ENCODE measurements at places on chromosomes 2 and 18.

GRCh38 chr18:69934601-69935265 is 12.9 kb downstream of the CD226 start:
- DNase-seq = no peak

- DNase-seq = peak; percentile 19
Observed at GRCh38 chr18:5475267-5475666, 68.5 kb downstream of the EPB41L3 start.

- DNase-seq = no peak
Observed at GRCh38 chr2:204344119-204344518, 201.2 kb upstream of the PARD3B start.

DNA sequence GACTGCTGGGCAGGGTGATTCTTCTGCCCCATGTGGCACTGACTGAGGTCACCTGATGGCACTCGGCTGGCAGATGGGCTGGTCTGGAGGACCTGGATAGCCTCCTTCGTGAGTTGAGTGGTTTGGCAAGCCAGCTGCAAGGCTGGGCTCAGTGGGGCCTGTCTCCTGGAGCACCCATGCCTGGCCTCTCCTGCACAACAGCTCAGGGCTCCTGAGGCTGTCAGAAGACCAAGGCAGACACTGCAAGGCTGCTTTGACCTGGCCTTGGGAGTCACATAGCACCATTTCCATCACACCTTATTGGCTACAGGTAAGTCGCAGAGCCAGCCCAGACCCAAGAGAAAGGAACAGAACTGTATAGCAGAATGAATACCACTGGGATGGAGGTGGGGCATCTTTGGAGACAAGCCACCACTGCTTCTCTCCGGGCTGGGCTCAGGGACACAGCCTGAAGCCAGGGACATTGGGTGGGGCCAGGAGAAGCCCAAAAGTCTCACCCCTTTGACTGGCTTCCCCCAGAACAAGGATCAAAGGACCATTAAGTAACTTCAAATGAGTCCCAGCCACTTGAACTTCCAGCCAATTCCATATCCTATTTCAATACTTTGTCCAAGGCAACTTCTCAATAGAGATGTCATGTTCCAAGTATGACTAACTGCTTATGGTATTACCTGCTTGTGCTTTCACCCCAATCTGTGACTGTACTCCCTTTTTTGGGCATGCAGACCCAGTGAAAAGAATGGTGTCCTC is 156.3 kb downstream of the CABLES1 start:
- DNase-seq = no peak

- peak; percentile 25 for DNase-seq
Observed at GRCh38 chr2:232444409-232445148, 11.4 kb upstream of the ALPI start.

DNA sequence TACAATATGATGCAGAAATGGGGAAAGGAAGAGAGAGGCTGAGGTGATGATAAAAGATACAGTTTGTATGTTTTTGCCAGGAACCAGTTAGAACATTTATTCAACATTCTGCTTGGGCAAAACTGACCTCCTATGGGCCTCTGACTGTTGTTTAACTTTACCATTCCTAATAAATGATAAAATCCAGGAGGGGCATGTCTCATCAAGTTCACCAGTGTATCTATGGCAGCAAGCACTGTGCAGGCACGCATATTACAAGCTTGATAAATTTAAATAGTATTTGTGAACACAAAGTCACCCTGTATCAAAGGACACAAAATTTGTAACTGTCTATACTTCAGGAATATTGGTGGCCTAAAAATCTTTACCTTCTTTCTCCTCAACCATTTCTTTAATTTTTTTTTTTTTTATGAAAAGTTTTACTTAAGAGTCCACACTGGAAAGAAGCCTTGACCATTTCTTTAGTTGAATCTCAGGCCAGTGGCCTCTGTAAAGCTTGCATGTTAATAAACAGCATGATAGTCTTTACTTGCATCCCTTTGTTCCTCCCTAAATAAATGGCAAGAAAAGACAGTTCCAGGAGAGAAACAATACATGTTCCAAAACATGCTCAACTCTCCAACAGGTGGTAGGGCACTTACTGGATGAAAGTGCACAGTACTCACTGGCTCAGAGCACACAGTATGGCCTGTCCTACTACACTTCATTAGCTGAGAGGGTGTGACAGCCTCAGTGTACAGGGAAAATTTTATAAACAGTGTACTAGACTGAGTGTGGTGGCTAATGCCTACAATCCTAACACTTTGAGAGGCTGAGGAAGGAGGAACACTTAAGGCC is 52.3 kb downstream of the SOS1 start:
- DNase-seq = no peak

DNA sequence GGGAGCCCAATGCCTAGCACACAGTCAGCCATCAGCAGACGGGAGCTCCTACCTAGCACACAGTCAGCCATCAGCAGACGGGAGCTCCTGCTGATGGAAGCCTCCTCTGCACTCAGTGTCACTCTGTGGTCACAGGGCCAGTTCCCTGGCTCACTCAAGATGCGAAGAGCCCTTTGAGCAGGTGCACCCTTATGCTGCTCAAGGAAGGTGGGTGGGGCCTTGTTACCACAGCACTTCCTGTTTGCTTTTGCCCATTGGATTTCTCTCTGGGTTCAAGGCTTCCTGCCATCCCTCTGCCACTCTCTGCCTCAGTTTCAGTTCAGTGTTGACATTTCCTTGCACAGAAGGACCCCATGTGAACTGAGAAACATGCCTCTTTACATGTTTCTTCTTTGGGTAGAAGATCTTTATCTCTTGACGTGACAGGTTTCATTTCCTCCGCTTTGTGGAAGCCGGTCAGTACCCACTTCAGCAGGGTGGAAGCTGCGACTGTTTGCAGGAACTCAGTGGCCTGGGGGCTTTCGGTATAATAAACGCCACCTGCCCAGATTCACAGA is 11.6 kb downstream of the TRIB2 start:
- DNase-seq = no peak

- no peak for DNase-seq
Observed at GRCh38 chr2:1455466-1455865, 42.2 kb downstream of the TPO start.

DNA sequence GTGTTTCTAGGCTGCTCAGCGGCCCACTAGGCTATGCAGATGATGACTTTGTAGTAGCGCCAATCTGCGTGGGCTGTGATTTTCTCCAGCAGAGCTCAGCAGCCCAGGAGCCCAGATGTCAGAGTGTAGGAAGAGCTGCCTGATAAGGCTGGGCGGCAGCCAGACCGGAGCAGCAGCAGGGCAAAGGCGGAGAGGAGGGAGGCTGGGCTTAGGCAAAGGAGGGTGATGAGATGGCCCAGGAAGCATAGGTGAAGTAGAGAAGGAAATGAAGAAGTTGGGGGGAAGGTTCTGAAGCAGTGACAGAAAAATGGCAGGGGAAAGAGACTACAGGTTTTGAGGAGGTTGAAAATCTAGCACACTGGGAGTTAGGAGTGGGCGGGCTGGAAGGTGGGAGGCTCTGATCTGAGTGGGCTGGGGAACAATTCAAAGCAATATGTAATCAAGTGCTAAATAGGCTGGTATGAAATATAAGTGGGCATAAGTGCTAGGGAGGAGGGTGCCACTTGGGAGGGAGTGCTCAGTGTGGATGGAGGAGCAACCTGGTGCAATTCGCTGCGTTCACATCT is 50.6 kb upstream of the STPG4 start:
- no peak for DNase-seq

- no peak for DNase-seq
Observed at GRCh38 chr2:128641421-128642080, 322.9 kb upstream of the HS6ST1 start.

DNA sequence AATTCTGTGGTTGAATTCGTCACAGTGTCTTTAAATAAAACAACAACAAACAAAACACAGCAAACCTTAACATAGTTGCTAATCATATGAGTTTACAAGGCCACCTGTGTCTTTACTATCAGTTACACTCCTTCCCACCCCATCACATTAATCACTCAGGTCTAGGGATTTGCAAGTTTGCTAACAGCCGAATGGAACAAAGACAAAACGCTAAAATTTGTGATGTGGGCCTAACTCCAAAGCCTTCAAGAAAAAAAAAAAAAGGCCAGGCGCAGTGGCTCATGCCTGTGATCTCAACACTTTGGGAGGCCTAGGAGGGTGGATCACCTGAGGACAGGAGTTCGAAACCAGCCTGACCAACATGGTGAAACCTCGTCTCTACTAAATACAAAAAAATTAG is 566 bp upstream of the POLI start:
- no peak for DNase-seq

GRCh38 chr2:217125014-217125413 is 265.1 kb upstream of the TNP1 start:
- DNase-seq = no peak

- DNase-seq = no peak
Observed at GRCh38 chr18:74533666-74534065, 634 bp upstream of the CNDP1 start.

DNA sequence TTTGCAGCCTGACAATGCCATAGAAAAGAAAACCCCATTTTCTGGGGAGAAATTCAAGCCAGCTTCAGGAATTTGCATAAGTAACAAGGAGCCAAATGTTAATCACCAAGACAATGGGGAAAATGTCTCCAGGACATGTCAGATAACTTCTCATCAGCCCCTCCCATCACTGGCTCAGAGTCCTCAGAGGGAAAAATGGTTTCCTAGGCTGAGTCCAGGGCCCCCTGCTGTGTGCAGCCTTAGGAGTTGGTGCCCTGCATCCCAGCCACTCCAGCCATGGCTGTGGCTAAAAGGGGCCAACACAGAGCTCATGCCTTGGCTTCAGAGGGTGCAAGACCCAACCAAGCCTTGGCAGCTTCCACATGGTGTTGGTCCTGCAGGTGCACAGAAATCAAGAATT is 63.7 kb upstream of the FANCL start:
- no peak for DNase-seq

DNA sequence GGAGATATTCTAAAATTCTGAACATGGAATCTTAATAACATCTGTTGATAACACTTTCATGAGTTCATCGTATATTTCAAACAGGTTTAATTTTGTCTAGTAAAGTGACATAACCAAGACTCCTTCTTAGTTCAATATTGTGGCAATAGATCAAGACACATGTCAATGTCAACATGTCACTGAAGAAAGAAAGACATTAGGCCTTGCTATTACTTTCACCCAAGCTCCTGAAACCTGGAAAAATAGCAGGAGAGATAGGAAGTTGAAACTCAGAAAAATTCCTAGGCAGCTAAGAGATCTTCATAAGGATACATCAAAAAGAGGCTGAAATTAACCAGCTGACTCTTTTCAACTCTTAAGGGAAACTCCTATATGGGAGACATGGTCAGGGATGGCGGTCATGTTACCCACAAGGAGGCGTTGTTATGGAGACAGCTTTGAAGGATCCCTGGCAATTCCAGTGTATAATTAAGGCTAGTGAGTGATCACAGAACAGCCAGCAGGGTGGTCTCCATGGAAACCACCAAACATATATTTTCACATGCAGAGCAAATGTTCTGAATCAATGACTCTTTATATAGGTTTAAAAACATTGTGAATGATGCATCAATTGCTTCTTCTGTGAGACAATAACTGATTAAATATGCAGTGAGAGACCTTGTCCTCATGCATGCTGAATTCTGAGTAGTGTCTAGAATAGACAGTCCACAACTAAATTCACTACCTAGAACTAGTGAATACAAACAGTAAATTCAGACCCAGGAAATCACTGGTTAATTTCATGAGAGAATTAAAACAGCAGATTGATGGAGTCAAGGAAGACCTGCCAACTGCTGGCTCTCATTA is 115.3 kb upstream of the RIOK3 start:
- DNase-seq = peak; percentile 95

- DNase-seq = no peak
Observed at GRCh38 chr2:10863047-10863446, 48.7 kb upstream of the KCNF1 start.

DNA sequence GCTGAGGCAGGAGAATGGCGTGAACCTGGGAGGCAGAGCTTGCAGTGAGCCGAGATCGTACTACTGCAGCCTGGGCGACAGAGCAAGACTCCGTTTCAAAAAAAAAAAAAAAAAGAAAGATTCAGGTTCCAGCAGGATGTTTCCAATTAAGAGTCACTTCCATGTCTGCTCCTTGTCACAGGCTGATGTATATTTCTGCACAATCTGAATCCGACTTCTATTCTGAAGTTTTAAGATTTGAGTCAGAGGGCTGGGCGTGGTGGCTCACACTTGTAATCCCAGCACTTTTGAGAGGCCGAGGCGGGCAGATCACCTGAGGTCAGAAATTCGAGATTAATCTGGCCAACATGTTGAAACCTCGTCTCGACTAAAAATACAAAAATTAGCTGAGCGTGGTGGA is 24.7 kb downstream of the SNRPD1 start:
- no peak for DNase-seq

- no peak for DNase-seq
Observed at GRCh38 chr2:55780697-55781096, 87.1 kb upstream of the PNPT1 start.

GRCh38 chr2:112588611-112589045 is 4.2 kb downstream of the CHCHD5 start:
- peak; percentile 52 for DNase-seq

DNA sequence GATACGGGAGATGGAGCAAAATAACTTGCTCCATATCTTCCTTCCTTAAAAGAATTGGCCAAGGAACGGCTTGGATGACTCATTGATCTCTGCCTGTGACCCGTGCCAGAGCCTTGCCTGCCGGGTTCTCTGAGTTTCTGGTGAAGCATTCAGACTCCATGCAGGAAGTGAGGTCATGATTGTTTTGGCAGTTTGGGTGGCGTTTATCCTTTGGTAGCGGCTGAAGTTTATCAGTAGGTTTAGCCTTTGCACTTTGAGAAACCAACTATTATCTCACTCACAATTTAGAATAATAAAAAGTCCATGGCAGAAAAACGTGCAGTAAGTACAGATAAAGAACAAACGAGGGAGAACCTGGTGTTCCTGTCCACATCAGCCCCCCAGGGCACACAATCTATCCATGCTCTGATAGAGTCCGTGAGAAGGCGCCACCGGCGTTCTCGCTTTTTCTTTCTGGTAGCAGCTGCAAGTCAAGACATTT is 15.0 kb upstream of the CTAGE1 start:
- DNase-seq = no peak

- DNase-seq = no peak
Observed at GRCh38 chr2:65710779-65711295, 278.4 kb upstream of the SPRED2 start.

DNA sequence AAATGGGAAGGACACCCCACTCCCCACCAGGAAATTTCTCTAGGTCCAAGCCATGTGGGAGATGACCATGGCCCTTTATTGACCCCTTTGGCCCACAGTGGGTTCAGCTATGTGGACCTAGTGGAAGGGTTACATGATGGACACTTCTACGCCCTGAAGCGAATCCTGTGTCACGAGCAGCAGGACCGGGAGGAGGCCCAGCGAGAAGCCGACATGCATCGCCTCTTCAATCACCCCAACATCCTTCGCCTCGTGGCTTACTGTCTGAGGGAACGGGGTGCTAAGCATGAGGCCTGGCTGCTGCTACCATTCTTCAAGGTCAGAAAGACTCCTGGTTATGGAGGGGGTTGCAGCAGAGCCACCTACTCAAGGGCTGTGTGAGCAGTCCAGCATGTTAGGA is 1.3 kb downstream of the STK16 start:
- DNase-seq = no peak

GRCh38 chr2:119481501-119482455 is 42.5 kb downstream of the SCTR start:
- DNase-seq = no peak

- DNase-seq = peak; percentile 7
Observed at GRCh38 chr18:59065684-59066083, 74.0 kb upstream of the SEC11C start.
